Suppressor macrophage treated with lipopolysaccharide for 4 hours (primary cell): ENCODE measurements at places on chromosomes 3 and 15.

- no peak for DNase-seq
These were observed 39.7 kb upstream of the LRRFIP2 start for GRCh38 chr3:37214076-37214475.

DNA sequence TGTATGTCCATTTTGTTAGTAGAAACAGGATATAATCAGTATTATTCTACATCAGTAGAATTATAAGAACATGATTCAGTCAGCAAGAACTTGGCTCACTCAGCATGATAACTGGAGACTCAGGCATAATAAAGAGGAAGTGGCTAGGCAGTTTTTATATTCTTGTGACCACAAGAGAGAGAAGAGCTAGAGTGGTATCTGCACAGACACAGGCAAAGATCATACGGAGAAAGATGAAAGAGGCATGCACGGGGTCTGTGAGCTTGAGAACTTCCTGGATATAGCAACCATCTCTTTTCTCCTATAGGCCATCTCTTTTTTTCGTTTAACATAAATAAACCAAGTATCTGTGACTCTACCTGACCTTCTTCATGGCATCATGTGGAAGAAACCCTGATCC, 46.8 kb downstream of the MYO5A start:
- DNase-seq = peak; percentile 84

- no peak for DNase-seq
These were observed 1271.3 kb downstream of the ROBO1 start for GRCh38 chr3:78496501-78496900.

DNA sequence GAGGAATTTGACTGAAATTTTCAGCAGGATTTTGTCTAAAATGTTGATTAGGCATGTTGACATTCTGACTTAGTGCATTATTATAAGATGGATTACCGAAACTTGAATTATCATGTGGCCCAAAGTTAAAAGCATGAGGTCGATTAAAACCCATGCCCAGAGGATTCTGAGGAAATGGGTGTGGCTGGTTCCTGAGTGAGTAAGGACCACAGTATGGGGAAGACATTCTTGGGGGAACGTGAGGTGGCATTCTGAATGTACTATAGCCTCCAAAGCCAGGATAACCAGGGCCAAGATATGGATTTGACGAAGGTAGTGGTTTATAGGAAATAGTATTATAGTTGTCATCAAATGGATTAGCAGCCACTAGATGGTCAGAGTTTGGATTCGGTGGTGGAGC, 38.7 kb upstream of the DNAAF4 start:
- DNase-seq = no peak

DNA sequence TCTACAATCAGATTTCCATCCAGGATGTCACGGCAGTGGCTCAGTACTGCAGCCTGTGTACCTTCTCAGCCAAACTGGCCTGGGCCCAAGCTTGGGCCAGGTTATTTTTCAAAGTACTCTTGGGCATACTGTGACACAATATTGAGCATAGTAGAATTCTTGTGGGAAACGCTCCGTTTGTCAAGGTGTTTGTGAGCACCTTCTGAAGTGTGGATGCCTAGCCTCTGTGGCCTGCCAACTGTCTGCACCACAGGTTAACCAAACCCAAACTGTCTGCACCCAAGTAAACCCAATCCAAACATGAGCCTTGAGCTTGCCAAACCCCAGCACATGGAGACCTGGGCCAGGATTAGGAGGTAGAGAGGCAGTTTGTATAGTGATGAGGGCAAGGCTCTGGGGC, 25.4 kb downstream of the CTDSPL start:
- DNase-seq = no peak

- no peak for DNase-seq
These were observed 11.7 kb upstream of the MUSTN1 start for GRCh38 chr3:52846432-52846965.

GRCh38 chr3:41679374-41679773, 282.5 kb downstream of the ULK4 start:
- no peak for DNase-seq

DNA sequence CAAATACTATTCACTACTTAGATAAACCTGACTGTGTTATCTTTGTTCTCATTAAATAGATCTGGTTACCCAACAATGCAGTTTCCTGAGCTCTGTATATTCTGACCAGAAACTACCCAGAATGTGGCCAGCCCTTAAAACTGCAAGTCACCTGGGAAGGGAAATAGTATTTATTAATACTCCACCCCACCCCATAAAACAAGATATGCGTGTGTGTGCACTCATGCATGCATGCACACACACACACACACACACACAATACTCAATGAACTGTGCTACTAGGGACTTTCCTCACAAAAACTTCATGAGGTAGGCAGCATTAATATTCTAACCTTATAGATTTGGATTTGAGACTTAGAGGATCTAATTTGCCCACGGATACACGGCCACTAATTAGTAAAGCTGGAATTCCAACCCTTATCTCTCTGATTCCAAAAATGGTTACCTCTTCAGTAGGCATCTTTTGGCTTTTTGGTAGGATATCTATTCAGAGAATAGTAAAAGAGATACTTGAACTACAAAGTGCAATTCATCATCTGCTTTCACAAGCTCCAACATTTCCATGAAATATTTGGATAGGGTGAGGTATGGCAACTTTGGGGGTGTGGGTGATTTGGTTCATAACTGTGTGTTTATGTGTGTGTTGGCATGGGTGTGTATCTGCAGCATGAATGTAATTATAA, 197.0 kb upstream of the CFAP20DC start:
- DNase-seq = no peak

DNA sequence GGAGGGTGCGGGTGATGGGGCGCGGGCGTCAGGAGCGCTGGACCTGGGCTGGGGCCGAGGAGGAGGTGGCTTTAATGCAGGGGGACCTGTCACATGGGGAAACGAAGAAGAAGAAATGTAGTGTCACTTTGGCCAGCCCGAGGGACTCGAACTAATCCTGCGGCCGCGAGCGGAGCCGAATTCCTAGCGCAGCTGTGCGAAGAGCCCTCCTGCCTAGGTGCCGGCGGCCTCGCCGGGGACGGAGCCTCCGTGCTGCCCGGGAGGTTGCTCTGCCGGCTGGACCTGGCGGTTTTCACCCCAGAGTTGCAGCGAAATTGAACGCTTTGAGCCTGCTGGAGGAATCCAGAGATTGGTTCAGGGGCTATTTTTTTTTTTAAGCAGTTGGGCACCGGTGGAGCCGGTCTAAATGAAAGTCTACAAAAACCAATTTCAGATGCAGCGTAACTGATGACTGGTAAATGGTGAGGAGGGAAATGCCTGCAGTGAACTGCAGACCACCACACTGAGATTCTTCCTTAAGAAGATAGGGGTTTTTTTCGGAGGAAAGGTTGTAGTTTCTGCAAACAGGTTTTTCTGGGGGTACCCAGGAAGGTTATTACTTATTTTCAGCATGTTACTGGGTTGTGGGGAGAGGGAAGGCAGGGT, 662 bp downstream of the TMEM108 start:
- no peak for DNase-seq

- DNase-seq = no peak
These were observed 250.5 kb upstream of the TLE3 start for GRCh38 chr15:70348226-70348543.

- DNase-seq = peak; percentile 93
These were observed 19.4 kb upstream of the PPP4R2 start for GRCh38 chr3:72977060-72977808.

DNA sequence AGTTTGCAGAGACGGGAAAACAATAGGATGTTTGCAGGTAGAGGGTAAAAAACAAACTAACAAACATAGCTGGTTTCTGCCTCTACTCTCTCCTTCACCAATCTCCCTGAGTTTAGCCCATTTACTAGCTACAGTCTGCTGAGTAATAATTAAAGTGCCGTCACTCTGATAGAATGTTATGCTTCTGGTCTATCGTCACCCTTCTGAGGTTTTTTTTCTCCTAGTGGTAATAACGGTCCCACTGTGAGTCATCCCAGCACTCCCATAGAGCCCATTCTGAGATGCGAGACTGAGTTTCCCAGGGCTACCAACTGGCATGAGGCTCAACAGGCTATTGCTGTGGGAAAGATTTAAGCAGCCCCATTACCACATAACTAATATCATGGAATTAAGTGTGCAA, 56.4 kb downstream of the PLAAT1 start:
- no peak for DNase-seq

DNA sequence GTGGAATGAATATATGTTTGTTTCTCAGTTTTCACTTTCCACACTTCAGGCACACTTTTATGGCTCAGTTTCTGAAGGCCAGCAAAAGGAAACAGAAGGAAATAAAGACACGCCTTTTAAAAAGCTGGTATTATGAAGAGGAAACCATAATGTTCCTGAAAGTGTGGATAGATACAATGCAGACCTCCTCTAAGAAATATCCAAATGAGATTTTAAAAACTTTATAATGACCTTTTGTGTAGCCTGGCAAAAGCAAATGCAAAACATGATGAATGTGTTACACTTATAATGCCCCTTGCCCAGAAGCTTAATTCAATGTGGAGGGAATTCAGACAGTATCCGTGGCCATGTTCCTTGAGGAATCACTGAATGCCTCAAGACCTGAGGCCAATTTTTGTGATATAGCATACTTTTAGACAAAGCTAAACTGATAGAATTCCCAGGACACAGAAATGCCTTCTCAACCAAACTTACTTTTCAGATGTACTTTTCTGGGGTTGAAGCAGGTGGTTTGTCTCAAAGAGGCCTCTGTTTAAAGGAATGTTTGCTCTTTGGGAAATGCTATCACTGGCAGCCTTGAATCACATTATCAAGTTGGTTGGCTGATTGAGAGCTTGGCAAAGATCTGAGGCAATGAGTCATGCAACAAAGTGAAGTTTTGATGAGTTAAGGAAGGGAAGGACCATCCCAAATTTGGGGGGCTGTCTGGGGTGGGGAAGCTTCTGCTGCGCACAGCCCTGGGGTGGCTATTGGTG, 77.1 kb upstream of the CACNA2D3 start:
- no peak for DNase-seq

- no peak for DNase-seq
These were observed 8.4 kb downstream of the IFT80 start for GRCh38 chr3:160390565-160391138.

DNA sequence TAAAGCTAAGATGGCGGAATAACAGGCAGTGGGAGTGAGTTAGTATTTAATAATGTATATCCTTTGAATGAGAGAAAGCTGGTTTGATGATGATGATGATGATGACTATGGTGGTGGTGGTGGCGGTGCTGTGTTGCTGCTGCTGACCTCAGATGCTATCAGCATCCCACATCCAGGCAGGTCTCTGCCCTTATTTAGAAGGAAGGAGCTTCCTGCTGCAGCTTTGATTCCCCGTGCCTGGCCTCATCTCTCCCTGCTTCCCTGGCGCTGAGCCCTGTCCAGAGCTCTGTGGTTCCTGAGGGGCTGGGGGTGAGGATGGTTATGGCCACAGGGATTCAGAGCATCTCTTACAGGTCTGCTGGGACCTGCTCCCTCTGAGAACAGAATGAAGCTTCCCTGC, 73.1 kb downstream of the RAB11A start:
- DNase-seq = no peak

GRCh38 chr3:171028025-171028778, 1.7 kb upstream of the SLC2A2 start:
- DNase-seq = peak; percentile 6

DNA sequence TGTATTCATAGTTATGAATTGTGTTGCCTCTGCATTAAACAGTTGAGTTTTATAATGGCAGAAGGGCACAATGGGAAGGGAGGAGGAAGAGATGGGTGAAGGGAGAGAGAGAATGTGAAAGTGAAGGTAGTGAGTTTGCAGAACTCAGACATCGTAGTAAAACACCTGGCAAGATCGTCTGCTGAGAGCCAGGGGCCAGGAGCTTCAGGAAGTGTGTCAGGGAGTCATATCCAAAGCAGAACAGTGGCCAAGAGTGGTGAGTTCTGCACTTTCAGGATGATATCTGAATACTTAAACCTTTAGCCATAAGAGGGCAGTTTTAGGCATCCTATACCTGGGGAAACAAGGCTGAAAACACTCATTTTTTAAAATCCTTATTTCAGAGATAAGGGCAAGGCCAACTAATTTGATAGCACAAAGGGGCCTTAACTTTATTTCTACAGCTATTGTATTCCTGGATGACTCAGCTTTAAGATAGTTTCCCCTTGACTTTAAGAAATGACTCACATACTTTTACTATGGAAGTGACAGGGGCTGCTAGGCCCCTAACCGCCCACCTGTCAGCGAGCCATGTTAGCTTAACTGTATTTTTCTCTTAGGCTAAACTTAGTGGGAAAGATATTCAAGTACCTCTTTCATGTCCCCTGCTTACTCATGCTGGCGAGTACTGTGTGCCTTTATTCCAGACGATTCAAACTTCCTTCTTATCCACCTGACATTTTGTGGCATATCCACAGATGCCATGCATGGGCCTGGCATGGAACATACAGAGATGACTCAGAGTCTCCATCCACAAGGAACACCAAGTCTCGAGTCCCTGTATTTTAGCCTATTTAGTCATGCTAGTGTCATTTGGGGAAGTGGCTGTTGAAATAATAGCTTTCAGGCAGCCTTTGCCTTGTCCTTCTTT, 53.9 kb downstream of the RLBP1 start:
- peak; percentile 80 for DNase-seq

- no peak for DNase-seq
These were observed 67.6 kb upstream of the PLCL2 start for GRCh38 chr3:16817197-16817596.

- no peak for DNase-seq
These were observed 499.3 kb upstream of the ARRDC4 start for GRCh38 chr15:97461226-97461625.
